ENCODE measurements at places on chromosomes 4 and X.

DNA sequence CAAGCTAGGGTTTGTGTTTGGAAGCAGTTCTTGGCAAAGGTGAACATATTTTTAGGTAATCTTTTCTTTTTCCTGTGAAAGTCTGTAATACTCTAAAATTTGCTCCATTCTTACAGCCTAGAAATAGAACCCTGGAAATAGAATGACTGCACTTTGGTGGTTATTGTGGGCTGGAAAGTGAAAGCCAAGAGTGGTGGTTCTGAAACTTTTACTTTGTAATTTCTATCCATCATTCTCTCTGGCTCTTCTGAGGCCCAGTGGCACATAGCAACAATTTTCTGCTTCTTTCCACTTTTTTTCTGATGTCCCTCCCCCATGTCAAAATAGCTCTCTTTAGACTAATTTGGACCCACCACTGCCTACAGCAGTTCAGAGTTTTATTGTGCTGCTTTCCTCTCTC, 300.4 kb upstream of the RPS6KA3 start:
- no peak overlapping the region for H3K27ac ChIP-seq
- no peak overlapping the region for H3K4me3 ChIP-seq
- H3K27me3 ChIP-seq, result no peaks in the 10 kb centered on the region
- no peak for DNase-seq
- no peaks in the 10 kb centered on the region for H3K36me3 ChIP-seq

DNA sequence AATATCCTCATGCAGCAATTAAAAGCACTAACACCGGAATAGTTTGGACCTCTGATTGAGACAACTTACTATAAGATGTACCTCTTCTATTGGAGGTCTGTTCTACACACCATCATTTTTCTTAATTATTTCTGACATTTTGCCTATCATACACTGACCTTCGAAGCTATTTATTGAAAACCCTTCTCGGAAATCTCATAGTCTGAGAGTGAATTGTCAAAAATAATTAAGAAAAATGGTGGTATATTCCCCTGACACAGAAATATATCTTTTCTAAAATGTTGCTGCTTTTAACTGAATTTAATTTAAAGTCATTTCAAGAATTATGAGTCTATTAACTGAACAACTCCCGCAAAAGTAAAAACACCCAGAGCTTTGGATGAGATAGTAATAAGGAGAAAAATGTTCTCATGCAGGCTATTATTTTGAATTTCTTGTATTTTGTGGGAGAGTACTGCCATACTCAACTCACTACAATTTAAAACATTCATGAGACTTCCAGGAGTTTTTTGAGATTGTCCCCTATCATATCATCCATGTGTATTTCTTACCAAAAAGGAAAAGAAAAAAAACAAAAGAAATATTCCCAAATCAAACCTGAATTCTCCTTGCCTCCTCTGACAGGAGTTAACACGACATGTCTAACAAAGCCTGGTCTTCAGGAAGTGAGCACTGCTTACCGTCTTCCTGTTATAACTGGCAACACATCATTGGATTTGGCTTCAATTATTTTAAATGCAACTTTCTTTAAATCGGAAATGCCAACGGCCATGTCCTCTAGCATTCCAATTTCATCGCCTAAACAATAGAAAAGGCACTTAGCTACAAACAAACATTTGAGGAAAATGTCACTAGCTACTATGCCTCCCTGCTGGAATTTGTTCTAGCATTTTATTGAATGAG, 485.3 kb downstream of the IL15 start:
- H3K27me3 ChIP-seq, result no peaks in the 10 kb centered on the region
- H3K36me3 ChIP-seq, result no peaks in the 10 kb centered on the region
- no peak overlapping the region for H3K4me3 ChIP-seq
- H3K4me1 ChIP-seq, result no peaks in the 10 kb centered on the region

- H3K36me3 ChIP-seq, result peaks cover 12% of the 10 kb centered on the region
- no peaks in the 10 kb centered on the region for H3K4me1 ChIP-seq
- no peak for DNase-seq
- no peaks in the 10 kb centered on the region for H3K27me3 ChIP-seq
- no peak overlapping the region for H3K4me3 ChIP-seq
These were observed 37.5 kb downstream of the CBR4 start for GRCh38 chr4:168972596-168972995.

GRCh38 chrX:16319929-16320328, 152.6 kb downstream of the MAGEB17 start:
- no peak overlapping the region for H3K27ac ChIP-seq
- no peaks in the 10 kb centered on the region for H3K4me1 ChIP-seq
- peaks cover 9% of the 10 kb centered on the region for H3K27me3 ChIP-seq
- no peak overlapping the region for H3K4me3 ChIP-seq
- DNase-seq, result no peak

GRCh38 chr4:89008166-89008565, 48.8 kb downstream of the FAM13A start:
- no peaks in the 10 kb centered on the region for H3K4me1 ChIP-seq
- no peaks in the 10 kb centered on the region for H3K27me3 ChIP-seq
- peaks cover 5% of the 10 kb centered on the region for H3K36me3 ChIP-seq
- no peak overlapping the region for H3K4me3 ChIP-seq
- DNase-seq, result no peak
- no peak overlapping the region for H3K27ac ChIP-seq

GRCh38 chr4:91936311-91936710, 367.5 kb upstream of the GRID2 start:
- no peak for DNase-seq
- no peak overlapping the region for H3K27ac ChIP-seq
- no peaks in the 10 kb centered on the region for H3K4me1 ChIP-seq
- no peaks in the 10 kb centered on the region for H3K27me3 ChIP-seq
- H3K4me3 ChIP-seq, result no peak overlapping the region

GRCh38 chrX:148422526-148422925, 77.9 kb upstream of the AFF2 start:
- no peaks in the 10 kb centered on the region for H3K27me3 ChIP-seq
- H3K4me3 ChIP-seq, result no peak overlapping the region
- no peak overlapping the region for H3K27ac ChIP-seq
- no peaks in the 10 kb centered on the region for H3K4me1 ChIP-seq
- no peak for DNase-seq

DNA sequence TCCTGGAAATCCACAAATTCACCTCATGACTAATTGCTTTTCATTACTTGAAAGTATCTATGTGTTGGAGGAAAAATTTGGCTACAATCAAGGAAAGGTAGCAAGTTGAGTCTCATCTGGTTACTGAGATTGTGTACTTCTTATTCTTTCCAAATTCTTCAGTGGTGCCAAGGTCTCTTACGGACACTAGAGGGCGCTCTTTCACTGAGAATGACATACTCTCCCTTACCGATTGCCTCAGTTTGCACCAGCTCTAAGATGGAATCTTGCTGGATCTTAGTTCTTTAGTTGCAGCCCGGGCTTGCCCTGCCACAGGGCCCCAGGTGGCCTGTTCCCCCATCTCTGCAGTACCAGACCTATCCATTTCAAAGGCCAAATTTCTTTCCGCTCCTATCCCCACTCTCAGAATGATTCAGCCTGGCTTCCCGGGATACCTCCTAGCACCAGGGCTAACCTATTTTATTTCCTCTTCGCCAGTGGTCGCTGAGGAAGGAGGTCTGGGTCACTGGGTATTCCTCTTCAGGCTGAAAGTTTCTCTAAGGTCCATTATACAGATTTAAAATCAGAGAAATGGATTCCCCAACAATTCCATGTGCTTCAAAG, 24.6 kb upstream of the GPR50 start:
- H3K4me1 ChIP-seq, result no peaks in the 10 kb centered on the region
- no peak overlapping the region for H3K27ac ChIP-seq
- no peaks in the 10 kb centered on the region for H3K27me3 ChIP-seq
- no peaks in the 10 kb centered on the region for H3K36me3 ChIP-seq
- no peak overlapping the region for H3K4me3 ChIP-seq

- H3K4me1 ChIP-seq, result no peaks in the 10 kb centered on the region
- H3K36me3 ChIP-seq, result no peaks in the 10 kb centered on the region
- H3K4me3 ChIP-seq, result no peak overlapping the region
These were observed 124.8 kb upstream of the EOLA2 start for GRCh38 chrX:150063138-150063518.

DNA sequence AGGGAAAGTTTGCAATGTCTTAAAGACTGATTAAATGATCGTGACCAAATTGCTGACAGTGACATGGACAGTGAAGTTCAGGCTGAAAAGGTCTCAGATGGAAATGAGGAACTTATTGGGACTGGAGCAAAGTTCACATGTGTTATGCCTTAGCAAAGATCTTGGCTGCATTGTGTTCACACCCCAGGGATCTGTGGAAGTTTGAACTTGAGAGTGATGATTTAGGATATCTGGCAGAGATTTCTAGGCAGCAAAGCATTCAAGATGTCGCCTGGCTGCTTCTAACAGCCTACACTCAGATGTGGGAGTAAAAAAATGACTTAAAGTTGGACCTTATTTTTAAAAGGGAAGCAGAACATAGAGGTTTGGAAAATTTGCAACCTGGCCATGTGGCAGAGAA, 21.4 kb downstream of the SCARB2 start:
- peaks cover 50% of the 10 kb centered on the region for H3K36me3 ChIP-seq
- peaks cover 34% of the 10 kb centered on the region for H3K4me1 ChIP-seq
- H3K4me3 ChIP-seq, result no peak overlapping the region
- no peak for DNase-seq
- H3K27ac ChIP-seq, result no peak overlapping the region

GRCh38 chr4:61571761-61572559, 371.8 kb downstream of the ADGRL3 start:
- H3K4me3 ChIP-seq, result no peak overlapping the region
- peak; percentile 63 for DNase-seq
- no peaks in the 10 kb centered on the region for H3K36me3 ChIP-seq
- no peak overlapping the region for H3K27ac ChIP-seq

GRCh38 chrX:46354481-46354880, 190.7 kb downstream of the ZNF674 start:
- no peaks in the 10 kb centered on the region for H3K36me3 ChIP-seq
- H3K27ac ChIP-seq, result no peak overlapping the region
- no peak for DNase-seq
- H3K4me1 ChIP-seq, result no peaks in the 10 kb centered on the region
- no peaks in the 10 kb centered on the region for H3K27me3 ChIP-seq

DNA sequence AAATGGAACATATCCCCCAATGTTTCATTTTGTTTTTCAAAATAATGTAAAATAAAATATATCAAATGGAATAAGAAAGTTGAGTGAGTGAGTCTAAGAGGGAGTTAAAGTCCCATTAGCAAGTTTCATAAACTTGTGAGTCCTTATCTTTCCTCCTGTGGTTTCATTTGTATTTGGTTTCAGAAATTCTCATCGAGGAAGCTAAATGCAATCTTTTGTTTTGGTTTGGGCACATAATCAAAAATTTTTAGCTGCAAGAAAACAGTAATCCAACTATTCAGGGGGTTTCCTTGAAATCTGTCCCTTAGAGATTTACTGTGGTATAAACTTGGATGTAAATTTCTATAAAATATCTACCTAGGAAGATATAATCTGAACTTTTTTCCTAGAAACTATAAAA, 124.2 kb downstream of the CAMK2D start:
- H3K4me3 ChIP-seq, result no peak overlapping the region
- no peaks in the 10 kb centered on the region for H3K36me3 ChIP-seq
- H3K4me1 ChIP-seq, result peaks cover 11% of the 10 kb centered on the region
- H3K27ac ChIP-seq, result no peak overlapping the region

DNA sequence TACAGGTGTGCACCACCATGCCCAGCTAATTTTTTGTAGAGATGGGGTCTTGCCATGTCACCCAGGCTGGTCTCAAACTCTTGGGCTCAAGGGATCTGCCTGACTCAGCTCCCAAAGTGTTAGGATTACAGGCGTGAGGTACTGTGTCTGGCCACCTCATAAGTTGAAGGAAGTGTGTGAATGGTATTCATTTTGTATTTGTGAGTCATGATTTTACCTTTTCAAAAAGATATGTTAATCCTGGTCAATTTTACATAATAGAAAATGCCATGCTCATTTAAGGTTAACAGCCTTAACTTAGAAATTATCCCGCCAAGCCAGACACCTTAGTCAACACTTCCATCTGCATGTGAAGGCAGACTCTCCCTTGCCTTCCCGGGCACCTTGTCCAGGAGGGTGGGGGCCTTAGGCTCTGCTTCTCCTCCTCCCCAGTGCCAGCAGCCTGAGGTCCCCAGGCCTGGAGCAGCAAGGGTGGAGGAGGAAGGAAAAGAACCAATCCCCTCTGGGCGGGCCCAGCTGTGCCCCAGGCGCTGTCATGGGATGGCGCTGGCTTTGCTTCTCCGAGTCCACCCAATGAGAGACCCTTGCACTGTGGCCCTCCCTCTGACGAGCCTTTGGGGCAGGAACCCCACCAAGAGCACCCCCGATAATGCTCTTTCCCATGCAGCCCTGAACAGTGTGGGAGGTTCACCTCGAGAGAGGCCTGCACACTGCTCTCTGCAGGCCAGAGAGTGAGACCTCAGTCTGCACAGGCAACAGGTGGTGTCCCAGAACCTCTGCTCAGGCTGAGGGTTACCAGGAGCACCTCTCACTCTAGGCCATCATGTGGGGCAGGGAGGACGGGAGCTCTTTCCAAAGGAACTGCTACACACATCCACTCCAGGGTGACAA, 37.3 kb downstream of the RNF212 start:
- peaks cover 3% of the 10 kb centered on the region for H3K27me3 ChIP-seq
- no peak overlapping the region for H3K4me3 ChIP-seq
- no peak overlapping the region for H3K27ac ChIP-seq
- no peak for DNase-seq

DNA sequence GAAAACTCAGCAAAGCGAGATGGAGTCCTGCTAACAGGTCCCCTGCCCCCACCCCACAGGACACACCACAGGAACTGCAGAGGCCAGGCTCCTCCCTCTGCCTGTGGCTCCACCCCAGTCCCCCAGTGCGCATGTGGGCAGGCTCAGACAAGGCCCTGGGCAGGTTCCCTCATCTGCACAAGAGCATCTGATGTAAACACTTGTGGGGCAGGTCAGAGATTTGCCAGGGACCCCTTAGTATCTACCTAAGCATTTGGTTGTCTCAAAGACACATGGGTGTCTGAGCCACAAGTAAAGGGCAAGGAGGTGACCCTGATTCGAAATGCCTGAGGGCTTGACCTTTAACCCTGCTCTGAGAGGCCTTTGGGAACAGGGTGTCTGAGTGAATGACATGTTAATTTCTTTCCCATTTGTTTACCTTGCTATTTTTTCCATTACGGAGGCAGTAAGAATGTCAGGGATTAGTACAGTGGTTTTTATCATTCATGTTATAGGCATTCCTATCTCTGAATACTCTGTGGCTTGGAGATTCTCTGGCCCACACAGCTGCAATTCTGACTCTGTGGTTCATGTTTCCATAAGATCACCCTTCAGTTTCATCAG, 85.3 kb downstream of the ZNF518B start:
- no peaks in the 10 kb centered on the region for H3K4me1 ChIP-seq
- no peaks in the 10 kb centered on the region for H3K27me3 ChIP-seq
- no peaks in the 10 kb centered on the region for H3K36me3 ChIP-seq
- no peak overlapping the region for H3K27ac ChIP-seq
- no peak for DNase-seq

DNA sequence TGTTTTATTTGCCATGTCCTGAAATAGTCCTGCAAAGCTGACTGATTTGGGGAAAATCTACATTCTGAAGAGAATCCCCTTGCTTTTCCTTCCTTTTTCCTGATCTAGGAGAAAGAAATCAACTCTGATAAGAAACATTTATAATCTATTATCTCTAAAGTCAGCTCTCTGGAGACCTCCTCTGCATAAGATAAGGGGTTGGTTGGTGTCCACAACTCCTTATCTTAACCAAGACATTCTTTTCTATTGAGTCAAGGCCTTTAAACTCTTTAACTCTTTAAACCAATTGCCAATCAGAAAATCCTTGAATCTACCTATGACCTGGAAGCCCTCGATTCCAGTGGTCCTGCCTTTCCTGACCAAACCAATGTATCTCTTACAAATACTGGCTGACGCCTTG, 373.6 kb upstream of the RASGEF1B start:
- H3K27me3 ChIP-seq, result no peaks in the 10 kb centered on the region
- no peaks in the 10 kb centered on the region for H3K36me3 ChIP-seq
- no peaks in the 10 kb centered on the region for H3K4me1 ChIP-seq
- H3K27ac ChIP-seq, result no peak overlapping the region
- H3K4me3 ChIP-seq, result no peak overlapping the region

- H3K4me1 ChIP-seq, result peaks cover 21% of the 10 kb centered on the region
- no peaks in the 10 kb centered on the region for H3K27me3 ChIP-seq
- no peak overlapping the region for H3K27ac ChIP-seq
- no peaks in the 10 kb centered on the region for H3K36me3 ChIP-seq
These were observed 44.0 kb downstream of the GAB1 start for GRCh38 chr4:143380629-143381028.

All from lung (tissue), 17 donors.